ENCODE measurements at places on chromosomes 1 and 21.

- no peak for DNase-seq
Measured at GRCh38 chr1:218344814-218345672, at the start of gene TGFB2. TGFB2 (plus strand) TSS chr1:218345336; CDS start chr1:218346702, 1,366 bp downstream.

- DNase-seq: no peak
Measured at GRCh38 chr1:66138613-66139012, 345.9 kb downstream of the PDE4B start.

DNA sequence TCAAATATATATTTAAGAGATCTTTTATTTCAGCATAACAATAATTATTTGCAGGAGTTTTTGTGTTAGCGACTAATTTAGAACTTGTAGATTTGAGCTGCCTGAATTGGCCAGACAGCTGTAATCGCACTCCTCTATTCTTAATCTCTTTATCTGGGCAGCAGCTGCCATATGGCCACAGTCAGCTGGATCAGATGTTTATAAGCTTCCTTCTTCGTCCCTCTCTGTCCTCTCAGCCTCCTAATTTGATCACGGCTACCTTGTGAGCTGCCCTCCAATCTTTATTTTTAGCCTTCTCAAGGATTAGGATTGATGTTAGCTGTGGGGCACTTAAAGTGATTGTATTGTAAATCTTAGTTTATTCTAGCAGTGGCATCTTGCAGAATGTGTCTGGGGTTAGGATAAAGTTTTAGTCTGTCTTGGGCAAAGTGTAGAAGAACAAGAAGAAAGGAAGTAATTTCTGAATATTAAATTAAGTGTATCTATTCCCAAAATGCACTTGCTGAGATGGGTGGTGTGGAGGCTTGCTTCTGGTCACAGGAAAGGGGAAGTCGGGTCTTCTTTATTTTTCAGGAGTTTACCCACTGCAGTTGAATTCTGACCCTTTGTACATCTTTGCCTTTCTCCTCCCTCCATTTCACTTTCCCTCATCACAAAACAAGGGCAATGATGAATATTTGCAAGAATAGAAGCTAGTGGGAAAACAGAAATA lies 1.1 kb downstream of the ZBTB18 start:
- DNase-seq: no peak

DNA sequence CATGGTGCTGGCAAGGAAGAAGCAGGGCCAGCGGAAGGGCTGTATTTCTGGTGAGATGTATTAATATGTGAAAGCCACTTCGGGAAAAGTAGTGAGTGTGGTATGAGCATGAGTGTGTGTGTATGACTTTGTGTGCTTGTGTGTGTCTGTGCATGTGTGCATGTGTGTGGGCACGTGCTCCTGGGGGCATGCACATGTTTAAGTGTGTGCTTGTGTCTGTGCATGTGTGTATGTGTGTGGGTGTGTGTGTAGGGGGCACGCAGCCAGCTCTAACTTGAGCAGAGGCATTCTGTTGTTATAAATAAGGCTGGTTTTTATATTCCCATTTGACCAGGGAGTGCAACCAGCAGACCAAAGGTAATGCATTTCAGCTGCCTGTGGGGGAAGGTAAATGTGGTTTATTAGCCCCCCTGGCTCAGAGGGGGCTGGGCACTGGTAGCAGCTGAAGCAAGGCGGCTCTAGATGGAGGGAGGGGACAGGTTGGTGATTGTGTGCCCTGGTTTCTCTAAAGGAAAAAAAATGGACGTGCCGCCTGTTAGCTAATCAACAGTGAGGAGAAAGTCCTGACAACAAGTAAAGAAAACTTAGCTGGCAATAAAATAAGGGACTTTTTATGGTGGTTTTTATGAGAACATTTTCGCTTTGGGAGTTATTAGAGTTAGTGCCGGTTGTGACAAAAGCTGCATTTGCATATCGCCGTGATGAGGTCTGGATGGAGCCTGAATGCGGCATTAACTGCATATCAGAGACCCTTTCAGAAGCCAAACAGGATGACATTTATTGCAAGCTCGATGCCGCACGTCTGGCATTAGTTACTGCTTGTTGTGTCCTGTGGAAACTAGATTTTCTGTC lies 180.1 kb downstream of the CAMTA1 start:
- DNase-seq: no peak

DNA sequence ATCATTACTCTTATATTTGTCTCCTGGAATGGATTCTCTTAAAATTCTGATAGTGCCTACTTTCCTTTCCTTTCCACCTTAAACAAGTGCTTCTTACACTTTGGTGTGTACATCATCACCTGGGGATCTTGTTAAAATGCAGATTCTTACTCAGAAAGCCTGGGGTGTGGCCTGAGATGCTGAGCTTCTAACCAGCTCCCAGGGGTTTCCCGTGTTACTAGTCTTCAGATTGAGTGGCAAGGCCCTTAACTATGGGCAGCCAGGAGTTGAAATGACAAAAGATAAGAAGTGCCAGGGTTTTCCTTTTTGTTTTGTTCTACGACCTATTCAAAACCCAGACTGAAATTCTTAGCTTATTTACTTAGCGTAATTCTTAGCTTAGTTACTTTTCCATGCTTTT lies 159.2 kb downstream of the HFM1 start:
- DNase-seq: no peak

GRCh38 chr1:235745503-235746136 lies 96.0 kb upstream of the GNG4 start:
- DNase-seq: no peak

DNA sequence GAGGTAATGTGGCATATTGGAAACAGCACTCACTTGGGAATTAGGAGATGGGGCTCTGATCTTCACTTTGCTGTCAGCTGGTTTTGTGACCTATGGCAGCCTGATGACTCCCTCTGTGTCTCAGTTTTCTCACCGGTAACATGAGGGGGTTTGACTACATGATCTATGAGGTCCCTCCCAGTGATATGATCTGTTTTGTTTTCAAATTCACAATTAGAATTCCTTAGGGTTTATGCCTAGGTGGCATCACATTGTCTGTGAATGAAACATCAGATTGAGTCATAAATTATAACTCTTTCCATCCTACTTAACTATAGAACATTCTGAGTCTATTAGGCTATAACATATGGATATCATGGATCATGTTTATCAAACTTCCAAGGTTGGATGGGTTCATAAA lies 386.6 kb downstream of the PTBP2 start:
- no peak for DNase-seq

GRCh38 chr1:223707256-223708000 lies 4.9 kb upstream of the CAPN2 start:
- no peak for DNase-seq

DNA sequence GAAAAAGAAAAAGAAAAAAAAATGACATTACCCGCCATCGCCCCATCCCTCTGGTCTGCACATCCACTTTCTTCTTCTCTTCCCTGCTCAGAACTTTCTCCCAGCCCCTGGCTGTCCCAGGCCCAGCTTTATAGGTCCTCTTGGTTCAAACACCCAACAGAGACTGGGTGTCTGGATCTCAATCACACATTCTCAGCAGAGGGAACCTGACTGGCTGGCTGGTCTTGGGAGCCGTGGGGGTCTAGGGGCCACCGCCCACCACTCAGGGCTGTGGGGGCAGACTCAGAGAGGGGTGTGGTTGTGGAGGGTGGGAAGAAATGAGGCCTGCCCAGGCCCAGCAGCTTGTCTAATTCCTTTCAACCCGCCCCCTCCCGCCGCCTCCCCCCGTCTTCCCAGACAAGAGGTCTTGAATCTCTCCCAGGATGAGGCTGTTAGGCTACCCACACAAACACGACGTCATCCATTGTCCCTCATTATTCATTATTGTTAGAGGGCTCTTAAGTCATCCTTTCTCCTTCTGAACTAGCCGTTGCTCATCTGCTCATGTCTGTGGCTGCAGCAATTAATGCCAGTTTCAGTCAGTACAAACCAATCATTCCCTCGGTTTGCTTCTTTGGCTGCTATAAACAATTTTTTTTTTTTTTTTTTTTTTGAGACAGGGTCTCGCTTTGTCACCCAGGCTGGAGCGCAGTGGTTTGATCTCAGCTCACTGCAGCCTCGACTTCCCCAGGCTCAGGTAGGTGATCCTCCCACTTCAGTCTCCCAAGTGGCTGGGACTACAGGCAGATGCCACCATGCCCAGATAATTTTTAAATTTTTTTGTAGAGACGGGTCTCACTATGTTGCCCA lies 40.6 kb upstream of the CLIC4 start:
- DNase-seq: peak; percentile 23

DNA sequence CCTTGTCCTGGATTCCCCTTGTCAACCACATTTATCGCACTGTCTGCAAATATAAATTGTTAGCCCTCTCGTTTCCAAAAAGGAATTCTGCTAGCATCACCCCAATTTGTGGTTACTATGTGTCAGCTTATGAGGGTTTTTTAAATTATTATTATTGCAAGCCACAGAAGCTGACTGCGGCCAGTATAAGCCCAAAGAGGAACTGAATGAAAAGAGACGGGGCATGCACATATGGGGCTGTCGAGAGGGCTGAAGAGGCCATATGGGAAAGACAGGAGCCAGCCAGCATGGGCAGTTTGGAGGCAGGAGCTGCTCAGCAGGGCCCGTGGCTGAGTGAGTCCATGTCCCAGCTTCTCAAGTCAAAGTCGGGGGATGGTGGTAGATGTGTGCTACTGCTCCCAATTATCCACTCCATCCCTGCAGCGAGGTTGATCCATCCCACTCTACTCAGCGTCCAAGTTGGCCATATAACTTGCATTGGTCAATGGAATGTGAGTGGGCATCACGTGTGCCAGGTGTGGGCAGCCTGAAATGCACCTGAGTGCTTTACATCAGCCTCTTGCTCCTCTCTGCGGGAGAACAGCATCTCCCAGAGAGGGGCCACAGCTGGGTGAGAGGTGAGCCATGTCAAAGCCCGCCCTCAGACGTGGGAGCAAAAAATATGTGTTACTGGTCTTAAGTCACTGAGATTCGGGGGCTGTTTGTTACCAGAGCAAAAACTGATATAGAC lies 37.6 kb upstream of the LDLRAP1 start:
- DNase-seq: no peak

- DNase-seq: no peak
Measured at GRCh38 chr1:169493251-169493650, 7.5 kb upstream of the SLC19A2 start.

DNA sequence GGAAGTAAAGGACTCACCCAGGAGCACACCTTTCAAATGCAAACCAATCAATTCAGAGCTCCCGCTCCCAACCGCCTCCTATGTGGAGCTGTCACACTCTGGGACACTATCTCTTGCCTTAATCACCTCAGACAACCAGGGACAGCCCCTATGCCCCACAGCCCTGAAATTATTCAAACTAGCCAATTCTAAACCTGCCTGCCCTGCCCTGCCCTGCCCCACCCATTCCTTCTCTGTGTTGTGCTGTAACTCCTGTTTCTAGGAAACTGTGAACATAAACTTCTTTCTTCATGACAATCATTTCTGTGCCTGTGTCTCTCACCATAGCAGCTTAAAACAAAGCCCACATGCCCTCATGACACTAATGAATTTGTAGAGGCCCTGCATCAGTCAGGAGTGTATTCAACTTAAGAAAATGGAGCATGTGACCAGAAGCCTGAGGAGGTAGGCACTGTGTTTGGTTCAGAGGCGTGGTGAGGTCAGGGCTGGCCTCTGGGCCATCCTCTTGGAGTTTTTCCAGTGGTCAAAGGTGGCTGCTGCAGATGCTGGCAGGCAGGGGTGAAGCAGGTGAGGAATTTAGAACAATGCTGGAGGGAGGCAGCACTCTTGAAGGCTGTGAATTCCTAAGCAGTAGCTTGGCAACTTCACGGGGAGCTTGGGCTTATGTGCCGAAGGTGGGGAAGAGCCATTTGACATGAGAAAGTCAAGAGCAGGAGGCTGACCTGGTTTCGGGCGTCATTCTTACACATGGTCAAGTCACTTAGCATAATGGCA lies 74.5 kb downstream of the RHOU start:
- DNase-seq: no peak

GRCh38 chr21:39115576-39116235 lies 67.5 kb downstream of the PSMG1 start:
- DNase-seq: no peak

GRCh38 chr1:163730411-163730821 lies 408.7 kb downstream of the NUF2 start:
- no peak for DNase-seq
